ENCODE measurements at places on chromosomes 5 and 9.

DNA sequence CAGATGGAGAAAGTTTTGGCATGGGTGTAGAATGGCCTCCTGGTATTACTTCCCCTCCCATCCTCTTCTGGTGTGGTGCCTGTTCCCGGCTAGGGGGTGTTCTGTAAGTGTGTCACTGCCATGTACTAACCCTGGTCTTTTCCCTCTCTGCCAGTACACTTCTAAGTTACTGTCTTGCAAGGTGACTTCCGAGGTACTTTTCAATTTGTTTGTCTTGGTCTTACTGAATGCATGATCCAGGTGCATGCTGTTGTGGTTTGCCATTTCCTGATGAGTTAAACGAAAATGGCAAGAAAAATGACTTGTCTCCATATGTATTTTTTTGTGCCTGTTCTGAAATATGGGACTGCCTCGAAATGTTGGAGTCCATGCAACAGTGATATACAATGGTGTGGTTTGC is 46.0 kb downstream of the C9orf152 start:
- DNase-seq = no peak

DNA sequence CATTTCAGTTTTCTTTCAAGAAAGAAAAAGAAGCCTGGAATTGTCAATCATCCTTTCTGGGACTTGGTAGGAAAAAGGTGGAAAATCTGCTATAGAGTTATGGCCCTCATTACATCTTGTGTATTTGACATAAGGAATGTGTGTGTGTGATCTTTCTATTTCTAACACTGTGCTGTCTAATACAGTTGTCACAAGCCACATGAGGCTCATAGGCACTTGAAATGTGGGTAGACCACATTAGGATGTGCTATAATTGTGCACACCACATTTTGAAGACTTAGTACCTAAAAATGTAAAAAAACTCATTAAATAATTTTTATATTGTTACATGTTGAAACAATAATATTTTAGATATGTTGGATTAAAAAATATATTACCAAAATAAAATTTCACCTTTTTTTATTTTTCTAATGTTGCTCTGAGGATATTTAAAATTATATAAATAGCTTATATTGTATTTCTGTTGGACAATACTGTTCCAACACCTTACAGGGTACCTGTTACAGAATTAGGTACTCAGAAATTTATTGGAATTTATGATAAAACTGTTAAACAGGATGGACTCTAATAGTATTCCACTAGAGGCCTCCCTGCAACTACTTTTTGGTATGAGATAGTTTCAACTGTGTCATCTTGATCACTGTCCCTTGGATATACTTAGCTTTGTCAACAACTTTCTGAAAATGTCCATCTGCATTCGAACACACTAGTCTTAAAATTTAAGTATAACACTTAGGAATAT is 18.4 kb downstream of the MSANTD3 start:
- DNase-seq = no peak

DNA sequence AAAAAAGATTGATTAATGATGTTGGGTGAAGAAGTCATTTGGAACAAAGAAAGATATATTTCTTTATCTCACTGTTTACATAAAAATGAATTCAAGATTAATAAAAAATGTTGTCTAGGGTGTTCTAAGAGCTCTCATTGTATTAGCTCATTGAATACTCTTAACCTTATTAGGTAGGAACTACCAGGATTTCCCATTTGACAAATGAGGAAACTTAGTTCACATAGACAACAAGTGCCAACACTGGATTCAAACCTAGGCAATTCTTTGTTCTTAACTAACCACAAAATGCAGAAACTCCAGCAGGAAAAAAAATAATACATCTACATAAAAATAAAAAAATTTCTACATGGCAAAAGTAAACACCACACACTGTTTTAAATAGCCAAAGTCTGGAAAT is 175.8 kb downstream of the RAPGEF6 start:
- DNase-seq = no peak

- DNase-seq = no peak
Observed at GRCh38 chr9:109248133-109248581, 72.7 kb downstream of the EPB41L4B start.

DNA sequence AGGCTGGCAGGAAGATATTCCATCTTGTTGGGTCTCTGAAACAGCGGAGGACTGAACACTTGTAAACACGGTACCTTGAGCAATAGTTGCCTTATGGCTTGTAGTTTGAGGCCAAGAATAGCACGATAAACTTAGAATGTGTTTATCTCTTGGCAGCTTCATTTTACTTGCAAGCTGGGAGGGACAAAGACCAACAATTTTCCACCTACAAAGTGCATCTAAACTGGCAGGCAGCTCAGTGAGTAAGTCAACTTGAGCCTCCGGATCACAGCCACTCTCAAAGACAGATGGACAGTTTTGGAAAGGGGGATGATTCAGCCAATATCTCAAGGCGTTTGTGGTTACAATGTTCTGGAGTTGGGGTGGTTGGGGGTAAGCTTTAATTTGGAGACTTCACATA is 652.6 kb downstream of the CETN3 start:
- DNase-seq = no peak

DNA sequence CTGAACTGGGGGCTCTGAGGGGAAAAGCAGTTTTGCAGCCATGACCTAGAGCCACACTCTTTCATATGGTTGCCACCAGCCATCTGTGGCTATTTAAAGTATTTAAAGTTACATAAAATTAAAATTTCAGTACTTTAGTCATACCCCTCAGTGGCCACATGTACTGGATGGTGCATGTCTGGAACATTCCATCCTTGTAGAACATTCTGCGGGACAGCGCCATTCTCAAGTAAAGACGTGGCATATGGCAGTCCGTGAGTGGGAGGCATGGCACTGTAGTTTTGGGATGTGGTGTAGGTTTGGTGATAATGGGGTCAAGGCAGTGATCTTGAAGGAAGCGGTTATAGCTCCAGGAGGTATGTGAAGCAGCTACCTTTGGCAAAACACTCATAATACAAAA is 61.4 kb upstream of the NFIL3 start:
- no peak for DNase-seq

DNA sequence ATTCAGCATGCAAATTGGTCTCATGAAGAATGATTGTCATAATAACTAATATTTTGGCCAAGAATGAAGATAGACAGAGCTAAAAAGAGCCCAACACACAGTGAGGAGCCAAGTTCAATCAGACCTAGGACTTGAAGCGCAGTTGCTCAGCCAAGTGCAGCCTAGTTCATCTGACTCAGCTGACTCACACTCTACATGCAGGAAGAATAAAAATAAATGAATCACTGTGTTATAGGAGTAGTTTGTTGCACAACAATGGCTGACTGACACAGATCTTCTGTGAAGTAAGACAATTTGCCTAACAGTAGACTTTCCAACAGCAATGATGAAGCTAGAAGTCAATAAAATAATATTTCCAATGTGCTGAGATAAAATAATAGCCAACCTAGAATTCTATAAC is 261.5 kb downstream of the CEMIP2 start:
- no peak for DNase-seq

- peak; percentile 45 for DNase-seq
Observed at GRCh38 chr5:161546470-161547301, at the start of gene GABRB2. Gene GABRB2 (minus strand): TSS chr5:161546725. CDS start chr5:161546643, 82 bp downstream.

DNA sequence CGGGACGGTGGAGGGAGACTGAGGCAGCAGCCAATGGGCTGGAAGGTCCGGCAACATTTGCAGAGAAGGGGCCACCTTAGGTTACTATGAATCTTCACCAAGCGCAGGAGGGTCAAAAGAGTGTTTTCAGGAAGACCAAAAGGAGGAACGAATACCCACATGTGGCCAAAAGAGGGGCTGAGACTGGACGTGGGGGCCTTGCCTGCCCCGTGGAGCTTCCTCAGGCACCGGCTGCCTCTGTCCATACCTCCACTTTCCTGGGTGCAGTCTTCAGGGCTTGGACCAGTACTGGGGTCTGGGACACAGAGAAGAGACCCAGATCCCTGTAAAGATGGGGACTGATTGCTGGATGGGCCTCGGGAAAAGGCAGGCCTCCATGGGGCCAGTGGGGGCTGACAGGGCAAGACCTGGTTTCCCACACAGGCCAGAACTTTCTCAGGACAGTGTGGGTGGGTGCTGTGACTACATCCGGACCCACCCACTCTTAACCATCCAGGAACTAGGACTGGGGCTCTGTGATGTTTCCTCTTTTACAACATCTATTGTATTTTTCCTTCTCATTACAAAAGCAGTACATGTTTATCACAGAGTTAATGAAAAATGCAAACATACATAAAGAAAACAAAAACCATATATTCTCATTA is 294.7 kb downstream of the ZSWIM6 start:
- DNase-seq = no peak

Data from GM18507 (cell line).